ENCODE measurements at places on chromosomes 6 and 20.

GRCh38 chr20:10609770-10610169 is 64.0 kb downstream of the JAG1 start:
- DNase-seq, result no peak

- no peak for DNase-seq
Observed at GRCh38 chr6:15082708-15083107, 163.2 kb upstream of the JARID2 start.

DNA sequence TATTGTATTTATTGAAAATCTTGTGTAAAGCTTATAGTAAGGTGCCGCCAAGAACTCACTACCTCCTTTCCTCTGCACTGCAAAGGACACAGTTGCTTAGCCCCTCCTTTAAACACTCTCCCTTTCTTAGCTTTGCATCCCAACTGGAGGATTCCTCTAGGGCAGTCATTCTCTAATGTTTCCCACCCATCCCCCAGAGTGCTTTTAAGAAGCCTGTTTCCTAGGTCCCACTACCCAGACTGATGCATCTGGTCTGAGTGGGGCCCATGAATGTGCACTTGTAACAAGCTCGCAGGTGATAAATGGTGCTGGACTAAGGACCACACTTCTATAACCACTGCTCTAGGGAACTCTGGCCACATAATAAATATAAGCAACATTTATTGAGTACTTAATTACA is 55.2 kb downstream of the B4GALT5 start:
- no peak for DNase-seq

GRCh38 chr6:5763407-5763806 is 243.3 kb downstream of the NRN1 start:
- no peak for DNase-seq

- DNase-seq, result no peak
Observed at GRCh38 chr20:4244700-4245485, 229.5 kb upstream of the RNF24 start.

GRCh38 chr6:105507811-105508210 is 104.9 kb upstream of the PREP start:
- DNase-seq, result no peak

DNA sequence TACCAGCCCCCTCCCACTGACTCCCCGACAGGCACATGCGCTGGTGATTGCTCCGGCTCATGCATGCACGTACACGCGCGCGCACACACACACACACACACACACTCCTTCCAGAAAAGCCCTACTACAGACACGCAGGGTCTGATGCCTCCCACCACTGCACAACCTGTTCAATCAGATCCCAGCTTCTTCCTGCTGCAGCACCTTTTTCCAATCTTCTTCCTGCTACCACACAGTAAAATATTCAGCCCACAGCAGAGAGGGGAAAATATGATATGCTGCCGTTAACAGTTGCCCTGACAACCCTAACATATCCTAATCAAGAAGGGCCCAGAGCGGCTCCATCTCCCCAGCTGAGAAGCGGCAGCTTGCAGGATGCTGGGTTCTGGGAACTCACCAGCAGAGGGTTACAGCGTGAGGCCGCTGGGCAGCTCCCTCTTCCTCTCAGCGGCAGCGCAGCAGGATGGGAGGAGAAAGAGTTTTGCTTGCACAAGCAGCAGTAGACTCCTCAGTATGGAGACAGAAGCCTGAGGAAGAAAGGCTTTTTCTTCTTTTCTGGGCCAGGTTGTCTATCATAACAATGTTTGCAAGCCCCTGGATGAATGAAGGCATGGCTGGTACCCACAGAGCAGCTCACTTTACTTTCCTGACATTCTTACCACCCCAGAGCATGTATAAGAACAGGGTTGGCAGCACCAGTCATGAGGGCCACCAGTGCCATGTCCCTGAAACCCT is 23.9 kb downstream of the MAP7 start:
- peak; percentile 65 for DNase-seq
